CD4-positive, alpha-beta T cell treated with Interferon alpha-2 for 1 hour (primary cell): ENCODE measurements at places on chromosomes 4 and X.

DNA sequence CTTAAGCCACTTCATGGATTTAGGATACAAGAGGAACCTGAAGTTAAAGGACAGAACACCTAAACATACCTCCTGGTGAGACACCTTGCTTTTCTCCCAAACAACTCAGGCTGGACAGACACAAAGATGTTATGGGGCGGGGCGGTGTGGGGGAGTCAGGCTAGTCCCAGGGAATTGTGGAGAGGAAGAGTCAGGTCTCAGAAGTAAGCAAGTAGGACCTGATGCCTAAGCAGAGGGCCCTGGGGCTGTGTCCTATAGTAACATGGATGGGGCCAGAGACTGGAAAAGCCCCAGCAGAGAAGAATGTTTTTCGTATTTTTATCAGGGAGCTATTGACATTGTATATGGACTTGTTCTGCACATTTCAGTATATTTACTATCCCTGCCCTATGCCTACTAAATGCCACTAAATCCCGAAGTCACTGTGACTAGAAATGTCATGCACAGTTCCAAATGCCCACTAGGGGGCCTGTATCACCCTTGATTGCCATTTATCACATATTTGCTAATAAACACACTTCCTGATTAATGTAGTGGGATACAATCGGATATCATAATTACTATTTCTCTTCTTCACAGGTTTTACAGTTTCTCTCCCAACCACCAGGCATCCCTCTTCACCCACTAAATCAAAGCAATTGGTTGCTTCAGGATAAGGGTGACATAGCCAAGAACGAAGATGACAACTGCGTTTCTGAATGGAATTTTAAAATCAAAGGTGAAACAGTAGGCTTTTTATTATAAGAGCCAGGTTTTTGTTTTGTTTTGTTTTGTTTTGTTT is 23.8 kb upstream of the ARHGAP10 start:
- peak; percentile 71 for DNase-seq

DNA sequence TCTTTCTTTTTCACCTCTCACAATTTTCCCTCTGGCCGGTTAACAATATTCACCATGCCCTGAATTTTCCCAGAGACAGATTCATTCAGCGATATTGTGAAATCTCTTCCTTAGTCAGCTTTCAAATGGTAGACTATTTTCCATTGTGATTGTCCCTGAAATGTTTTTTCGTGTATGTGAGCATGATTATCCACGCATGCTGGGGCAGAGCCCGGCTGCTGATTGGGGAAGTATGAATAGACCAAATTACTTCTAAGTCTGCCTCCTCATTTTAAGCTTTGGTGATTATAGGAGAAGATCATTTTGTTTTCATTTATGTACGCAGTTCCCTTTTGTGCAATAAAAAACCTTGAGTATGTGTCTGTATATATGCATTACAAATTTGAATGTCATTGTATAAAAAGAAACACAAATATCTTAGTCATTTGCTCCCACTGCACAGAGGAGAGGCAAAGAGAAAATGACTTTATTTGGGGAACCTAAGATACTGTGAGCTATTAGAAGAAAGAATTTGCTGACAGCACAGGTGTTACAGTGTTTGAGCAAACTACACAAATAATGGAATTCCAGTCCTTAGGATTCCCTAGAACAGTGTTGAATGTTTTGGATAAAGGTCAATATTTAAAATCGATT is 11.3 kb downstream of the DTHD1 start:
- no peak for DNase-seq

DNA sequence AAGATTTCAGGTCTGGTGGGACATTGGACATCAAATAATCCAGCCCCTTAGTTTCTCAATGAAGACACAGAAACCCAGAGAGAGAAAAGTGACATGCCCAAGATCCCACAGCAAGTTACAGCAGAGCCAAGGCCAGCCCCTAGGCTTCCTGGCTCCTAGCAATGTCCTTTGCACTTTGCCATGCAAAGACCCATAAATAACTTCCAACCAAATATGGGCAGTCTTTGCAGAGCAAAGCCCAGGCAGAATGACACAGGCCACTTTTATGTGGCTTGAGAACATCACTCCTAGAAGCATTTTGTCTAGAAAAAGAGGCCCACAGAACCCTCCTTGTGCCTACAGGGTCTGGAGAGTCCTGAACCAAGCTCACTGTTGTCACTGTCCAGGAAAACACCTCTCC is 78.1 kb upstream of the ATP6AP2 start:
- DNase-seq = no peak

DNA sequence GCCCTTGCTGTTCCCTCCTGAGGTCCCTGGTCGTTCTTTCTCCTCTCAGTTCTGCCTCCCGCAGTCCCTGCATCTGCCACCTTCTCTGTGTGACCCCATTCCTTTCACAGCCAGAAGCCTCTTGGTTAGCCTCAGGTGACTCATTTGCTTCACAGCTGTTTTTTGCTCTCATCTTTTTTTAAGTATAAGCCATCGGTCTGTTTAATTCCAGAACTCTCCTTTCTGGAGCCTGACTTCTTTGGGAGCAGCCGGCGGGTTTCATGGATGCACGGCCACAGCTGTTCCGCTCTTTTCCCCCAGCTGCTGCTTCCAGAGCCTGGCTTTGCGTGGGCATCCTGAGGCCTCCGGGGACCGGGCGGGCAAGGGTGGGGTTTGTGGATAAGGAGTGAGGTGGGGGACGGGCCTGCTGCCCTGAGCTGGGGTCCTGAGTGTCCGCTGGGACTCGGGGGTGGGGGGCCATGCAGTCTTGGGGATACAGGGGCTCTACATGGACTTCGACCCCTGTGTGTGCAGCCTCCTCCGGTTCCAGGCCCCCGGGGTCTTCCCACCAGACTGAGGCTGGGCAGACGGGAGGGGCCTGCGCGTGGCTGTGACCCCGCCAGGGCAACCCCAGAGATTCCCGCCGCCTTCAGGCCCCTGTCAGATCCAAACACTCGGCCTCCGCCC is 46.7 kb downstream of the PCGF3 start:
- no peak for DNase-seq

DNA sequence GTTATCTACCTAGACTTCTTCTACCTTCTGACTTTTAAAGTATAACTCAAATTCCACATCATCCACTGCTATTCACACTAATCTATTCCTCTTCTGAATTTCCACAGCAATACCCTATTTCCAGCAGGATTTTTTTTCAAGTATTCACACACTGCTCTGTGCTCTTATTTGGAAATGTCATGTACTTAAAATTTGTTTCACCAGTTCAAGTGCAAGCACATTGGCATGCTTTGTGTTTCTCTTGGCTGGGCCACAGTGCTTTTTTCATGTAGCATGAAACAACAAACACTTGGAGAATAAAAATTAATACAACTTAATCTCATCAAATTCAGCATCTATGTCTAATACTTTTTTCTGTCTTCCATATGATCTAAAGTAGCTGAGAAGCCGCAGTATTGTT is 161.8 kb upstream of the PCDH18 start:
- DNase-seq = no peak

GRCh38 chr4:156800463-156800862 is 171.1 kb downstream of the PDGFC start:
- no peak for DNase-seq

GRCh38 chrX:154799556-154800348 is 5.5 kb downstream of the MPP1 start:
- DNase-seq = no peak

- DNase-seq = no peak
These were observed 789 bp downstream of the ARHGAP10 start for GRCh38 chr4:147732518-147733235.

- no peak for DNase-seq
These were observed 25.2 kb upstream of the FGFBP2 start for GRCh38 chr4:15988222-15988621.

DNA sequence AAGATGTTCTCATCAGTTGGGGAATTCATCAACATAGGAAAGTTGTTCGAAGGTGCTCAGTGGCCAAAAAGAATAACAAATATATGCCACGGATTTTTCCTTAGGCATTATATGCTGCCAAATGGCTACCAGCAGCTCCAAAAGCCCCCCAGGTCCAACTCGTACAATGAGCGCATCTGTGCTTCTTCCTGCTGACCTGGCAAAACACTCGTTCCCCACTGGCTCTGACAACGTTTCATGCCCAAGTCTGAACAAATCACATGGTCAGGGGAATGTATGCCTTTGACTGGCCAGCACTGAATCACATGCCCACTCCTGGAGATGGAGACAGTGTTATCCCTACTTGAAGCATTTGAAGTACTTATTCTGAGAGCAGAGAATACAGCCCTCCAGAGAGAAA is 59.9 kb upstream of the SPP1 start:
- DNase-seq = no peak

DNA sequence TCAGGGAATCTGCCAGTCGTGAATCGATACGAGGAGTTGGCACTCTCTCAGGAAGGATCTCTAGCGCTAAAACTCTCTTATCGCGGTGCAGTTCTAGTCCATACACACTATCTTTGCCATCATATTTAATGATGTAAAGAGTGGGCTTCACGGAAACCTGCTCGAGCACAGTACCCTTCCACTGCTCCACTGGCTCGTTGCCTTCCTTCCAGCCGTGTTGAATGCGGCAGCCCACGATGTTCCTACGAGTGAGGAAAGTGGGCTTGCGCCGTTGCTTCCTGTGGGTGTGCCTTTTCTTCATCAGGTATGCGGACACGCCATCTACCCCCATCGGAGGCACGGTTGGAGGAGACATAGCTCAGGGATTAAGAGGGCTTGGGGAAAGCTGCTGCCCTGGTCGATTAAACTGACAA is 661 bp downstream of the SPIN4 start:
- DNase-seq = peak; percentile 19

DNA sequence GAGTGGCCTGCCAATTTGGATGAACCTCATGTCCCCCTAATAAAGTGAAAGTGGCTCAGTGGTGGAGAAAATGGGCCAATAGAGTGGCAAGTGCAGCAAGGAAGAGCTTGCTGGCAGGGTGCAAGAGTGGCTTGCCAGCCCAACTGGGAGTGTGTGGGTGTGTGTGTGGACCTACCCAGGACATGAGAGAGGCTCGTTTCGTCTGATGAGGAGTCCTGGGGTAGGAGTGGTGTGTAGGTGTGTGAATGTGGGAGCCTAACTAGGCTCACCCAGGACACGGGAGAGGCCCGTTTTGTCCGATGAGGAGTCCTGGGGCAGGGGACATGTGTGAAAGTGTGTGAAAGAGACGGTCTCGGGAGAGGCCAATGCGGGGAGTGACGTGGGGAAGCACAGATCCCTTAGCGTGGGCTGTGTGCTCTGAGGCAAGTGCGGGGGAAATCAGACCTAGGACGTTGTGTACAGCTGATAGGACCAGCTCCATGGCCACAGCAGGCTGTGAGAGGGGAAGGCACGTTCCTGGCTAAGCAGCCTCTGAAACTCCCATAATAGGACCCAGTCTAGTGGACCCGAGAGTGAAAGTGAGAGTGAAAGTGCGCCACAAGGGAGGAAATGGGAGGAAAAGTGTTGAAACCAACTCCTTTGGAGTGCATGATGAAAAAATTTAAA is 5.3 kb downstream of the GAGE10 start:
- DNase-seq = peak; percentile 48

- DNase-seq = no peak
These were observed 38.9 kb downstream of the NOP14 start for GRCh38 chr4:2924286-2924685.

GRCh38 chr4:162457071-162457865 is 293.5 kb upstream of the FSTL5 start:
- DNase-seq = no peak

DNA sequence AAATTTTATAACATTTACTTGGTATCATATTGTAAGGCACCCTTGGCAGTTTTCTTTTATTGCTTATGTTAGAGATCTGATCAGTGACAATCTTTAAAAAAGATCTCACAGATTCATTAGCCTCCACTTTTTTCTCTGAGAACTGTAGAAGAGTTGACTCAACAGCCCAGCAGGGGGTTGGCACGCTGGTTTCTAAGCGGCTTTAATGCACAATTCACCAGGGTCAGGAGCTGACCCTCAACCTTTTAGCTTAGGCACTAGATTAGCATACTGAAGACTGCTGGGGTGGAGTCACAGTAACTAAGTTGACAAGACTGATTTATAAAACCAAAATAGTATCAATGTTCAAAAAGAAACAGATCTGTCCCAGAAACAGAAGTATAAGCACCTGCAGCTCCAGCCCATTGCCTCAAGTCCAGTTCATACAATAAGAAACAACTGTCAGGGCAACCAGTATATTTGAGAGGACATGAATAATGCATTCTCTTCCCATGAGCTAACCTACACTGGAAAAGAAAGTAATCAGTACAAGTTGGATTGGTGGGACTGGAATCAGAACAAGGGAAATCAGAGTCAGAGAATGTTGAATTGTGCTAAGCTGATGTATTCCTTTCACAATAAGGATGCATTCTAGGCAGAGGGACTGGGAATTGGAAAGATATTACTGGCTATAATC is 77.6 kb downstream of the PDE5A start:
- no peak for DNase-seq

GRCh38 chrX:73577361-73577760 is 14.4 kb downstream of the CHIC1 start:
- no peak for DNase-seq

DNA sequence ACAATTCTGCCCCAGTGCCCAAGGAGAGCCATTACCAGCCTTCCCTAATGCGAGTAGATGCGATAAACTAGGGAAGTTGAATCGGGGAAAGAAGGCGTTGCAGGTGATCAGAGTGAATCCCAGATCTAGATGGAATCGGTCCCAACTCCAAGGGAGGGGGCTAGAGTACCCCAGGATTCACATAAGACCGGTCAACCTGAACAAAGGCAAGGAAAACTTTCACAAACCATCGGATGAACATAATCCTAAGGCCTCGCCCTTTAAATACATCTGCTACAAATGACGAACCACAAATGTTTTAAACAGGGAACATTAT is 11.2 kb upstream of the ZCCHC13 start:
- DNase-seq = no peak

- DNase-seq = peak; percentile 6
These were observed 43.9 kb downstream of the TMEM154 start for GRCh38 chr4:152635851-152636250.

- no peak for DNase-seq
These were observed 83.7 kb upstream of the NHS start for GRCh38 chrX:17291171-17291900.

DNA sequence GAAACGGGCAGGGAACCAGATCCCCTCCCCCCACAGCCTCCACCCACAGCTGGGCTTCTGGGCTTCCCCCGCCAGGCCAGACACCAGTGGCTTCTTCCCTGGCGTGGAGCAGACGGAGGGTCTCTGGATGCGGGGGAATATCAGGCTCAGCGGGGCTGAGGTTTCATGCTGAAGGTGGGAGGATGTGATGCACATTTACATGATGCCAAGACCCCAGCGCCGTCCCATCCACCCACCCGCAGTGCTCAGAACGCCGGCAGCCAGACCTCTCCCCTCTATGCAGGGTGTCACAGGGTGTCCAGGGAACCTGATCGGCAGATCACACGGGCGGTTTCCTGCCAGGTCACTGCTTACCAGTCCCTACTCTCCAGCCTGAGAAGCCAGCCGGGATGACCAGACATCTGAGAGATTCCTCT is 12.8 kb upstream of the TNIP2 start:
- DNase-seq = no peak

GRCh38 chr4:78939667-78940008 is 400 bp upstream of the PAQR3 start:
- no peak for DNase-seq

GRCh38 chr4:66946761-66947160 is 598.5 kb downstream of the CENPC start:
- no peak for DNase-seq
